Right atrium auricular region (tissue), 2 donors: ENCODE measurements at places on chromosomes 5 and 9. TPM values are rescaled to one million over a fixed set of nuclear protein-coding genes. Genes with fewer than 3 reads are reported as not detected.

Gene SEMA6A
- total RNA-seq = 4.4 TPM

Gene SLC6A19
- not detected for total RNA-seq

GRCh38 chr5:154757814-154758406 lies 2.7 kb downstream of the LARP1 start:
- DNase-seq = no peak

GRCh38 chr5:110304176-110304575 lies 422.3 kb downstream of the TMEM232 start:
- DNase-seq = no peak

DNA sequence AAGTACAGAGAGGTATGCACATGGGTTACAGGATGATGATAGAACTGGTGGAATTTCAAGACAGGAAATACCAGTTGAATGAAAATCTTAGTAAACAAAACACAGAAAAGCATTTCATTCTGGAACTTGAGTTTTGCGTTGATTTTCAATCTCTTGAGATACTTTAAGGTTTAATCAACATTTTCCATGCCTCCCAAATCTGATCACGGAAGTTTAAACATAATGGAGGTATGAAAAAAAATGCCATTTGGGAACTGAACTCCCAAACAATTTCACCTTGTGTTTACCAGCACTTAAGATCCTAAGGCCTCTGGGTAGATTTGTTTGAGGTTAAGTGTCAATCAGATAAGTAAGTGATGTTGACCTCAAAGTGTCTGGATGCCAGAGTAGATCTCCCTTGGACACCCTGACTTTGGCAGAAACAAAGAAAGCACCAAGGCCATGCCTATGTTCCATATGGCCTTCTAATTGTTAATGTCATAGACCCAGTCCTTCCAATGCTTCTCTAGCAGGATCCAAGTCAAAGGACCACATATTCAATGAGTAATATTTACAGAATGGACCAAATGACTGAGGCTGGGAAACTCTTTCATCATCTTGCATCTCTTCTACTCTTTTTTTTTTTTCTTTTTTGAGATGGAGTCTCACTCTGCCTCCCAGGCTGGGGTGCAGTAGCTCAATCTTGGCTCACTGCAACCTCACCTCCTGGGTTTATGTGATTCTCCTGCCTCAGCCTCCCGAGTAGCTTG lies 216.9 kb downstream of the ARRDC3 start:
- DNase-seq = no peak

DNA sequence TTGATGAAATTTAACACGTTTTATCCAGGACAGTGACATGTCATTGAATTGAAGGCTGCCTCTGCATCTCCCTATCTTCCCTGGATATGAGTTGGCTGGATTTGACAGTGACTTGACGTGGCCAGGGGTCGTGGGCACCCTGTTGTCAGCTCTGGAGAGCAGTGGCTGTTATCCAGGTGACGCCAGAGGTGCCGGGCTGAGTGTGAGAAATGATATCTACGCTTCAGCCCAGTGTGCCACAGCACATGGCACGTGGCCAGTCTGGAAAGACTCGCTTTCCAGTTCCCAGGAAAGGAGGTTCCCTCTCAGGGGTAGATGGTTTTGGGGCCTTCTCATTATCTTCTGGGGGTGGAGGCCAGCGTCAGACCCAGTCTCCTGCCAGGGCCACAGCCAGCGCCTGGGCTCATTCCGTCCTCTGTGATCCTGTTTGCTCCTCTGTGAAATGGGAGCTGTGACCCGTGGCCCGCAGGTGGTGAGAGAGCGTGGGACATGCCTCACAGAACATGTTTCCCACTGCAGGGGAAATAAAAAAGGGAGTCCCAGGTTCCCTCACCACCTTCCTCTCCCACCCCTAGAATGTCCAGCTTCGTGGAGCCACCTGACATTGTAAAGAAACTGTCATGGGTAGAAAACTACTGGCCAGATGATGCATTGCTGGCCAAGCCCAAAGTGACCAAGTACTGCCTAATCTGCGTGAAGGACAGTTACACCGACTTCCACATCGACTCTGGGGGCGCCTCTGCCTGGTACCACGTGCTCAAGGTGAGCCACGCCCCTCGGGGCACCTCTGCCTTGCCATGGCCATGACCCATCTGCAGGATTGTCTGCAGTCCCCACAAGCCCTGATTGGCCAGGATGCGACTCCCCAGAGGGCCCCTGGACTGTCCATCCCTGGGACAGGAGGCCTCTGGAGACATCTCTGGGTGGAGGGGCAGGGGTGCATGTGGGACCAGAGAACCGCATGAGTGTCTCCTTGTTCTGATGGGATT lies 76.5 kb downstream of the PHF2 start:
- no peak for DNase-seq

DNA sequence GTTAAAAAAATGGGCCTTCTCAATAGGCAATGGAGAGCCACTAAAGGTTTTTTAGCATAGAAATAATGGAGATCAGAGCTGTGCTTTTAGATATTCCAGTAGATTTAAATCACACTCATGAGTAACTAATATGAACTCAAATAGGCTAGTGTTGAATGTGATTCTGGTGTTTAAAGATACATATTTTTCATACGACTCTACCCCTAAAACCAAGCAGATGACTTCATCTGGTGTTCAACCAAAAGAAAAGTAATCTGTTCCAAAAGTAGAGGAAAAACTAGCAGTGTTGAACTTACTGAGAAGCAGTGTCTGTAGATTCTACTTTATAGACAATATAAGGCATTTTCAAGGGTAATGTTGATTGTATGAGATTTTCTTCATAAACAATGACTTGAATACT lies 138.1 kb downstream of the TSSK1B start:
- DNase-seq = no peak
